Right renal cortex interstitium (tissue), 3 donors: ENCODE measurements at places on chromosomes 16 and 17.

DNA sequence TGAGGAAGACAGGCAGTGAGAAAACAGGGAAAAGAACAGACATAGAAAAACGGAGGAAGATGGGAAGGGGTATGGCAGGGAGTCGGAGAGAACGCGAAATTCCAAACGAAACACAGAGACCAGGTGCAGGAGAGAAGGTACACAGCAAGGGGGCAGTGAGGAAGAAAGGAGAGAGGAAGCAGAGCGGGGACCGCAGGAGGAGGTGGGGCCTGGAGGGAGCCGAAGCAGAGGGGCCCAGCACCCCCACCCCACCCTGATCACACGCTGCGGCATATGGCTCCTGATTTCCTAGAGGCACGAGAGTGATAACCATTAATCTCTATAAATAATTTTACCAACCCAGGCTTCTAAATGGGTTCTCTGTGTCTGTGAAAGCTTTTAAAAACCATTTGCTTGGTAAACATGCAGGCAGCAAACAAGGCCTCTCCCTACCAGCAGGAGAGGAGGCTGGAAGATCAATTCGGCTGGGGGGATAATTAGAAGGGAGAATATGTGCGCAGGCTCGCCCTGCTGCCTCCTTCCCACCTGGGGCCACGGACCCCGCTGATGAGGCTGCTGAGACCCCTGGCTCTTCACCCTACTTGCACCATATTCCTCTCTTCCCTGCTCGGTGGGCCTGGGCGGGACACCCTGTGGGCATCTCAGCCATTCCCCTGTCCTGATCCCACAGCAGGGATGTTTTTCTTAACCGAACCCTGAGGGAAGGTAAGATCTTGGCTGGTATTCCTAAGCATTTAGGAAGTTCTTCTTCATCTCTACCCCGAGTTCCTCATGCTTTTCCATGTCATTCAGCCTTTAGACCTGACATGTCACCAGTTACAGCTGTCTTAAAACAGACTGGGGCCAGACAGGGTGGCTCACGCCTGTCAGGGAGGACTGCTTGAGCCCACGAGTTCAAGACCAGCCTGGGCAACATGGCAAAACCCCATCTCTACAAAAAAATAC, 86.7 kb downstream of the TMEM132E start:
- no peak for DNase-seq

- no peak for DNase-seq
These were observed 19.3 kb downstream of the PHKB start for GRCh38 chr16:47480410-47480809.

DNA sequence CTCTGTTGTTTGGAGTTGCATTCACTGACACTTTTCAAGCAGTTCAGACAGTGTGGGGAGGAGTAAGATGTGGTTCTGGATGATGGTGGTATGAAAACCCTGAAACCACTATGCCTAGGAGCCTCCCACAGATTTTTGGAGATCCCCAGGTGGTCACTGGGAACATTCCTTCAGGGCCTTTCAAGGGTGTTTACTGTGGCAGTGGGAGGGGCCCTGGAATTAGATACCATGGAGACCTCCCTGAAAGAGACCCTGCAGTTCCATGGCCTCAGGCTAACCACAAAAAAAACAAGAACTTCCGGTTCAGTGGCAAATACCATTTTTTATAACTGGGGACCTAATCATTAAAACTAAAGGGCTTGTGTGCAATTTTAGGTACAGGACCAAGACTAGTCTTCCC, 79.9 kb downstream of the TMEM100 start:
- DNase-seq, result no peak

DNA sequence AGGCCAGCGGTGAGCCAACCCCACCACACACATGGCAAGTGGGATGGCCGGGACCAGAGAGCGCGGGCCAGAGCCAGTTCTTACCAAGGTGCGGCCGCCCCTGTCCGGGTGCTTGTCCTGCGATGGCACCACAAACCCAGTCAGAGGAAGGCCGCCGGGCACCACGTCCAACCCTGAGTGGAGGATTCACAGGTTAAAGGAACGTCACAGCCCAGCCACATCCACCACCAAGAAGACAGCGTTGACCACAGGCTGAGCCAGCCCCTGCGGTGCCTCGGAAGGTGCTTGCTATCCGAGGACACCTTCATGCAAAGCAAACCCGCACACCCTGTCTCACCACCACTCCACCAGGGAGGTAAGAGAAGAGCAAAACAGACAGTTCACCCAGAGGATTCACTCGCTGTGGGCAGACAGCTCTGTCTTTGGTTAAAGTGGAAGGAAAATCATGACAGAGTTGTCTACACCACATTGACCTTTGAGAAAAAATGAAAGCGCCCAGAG, 15.8 kb downstream of the SLX4 start:
- no peak for DNase-seq

DNA sequence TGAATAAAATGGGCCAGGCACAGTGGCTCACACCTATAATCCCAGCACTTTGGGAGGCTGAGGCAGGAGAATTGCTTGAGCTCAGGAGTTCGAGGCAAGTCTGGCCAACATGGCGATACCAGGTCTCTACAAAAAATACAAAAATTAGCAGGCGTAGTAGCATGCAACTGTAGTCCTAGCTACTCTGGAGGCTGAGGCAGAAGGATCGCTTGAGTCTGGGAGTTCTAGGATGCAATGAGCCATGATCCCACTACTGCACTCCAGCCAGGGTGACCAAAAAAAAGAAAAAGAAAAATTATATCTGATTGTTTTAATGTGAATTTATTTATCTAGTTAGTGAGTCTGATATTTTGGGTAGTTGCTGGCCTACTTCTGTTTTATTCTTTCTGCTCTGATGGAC, 7.0 kb downstream of the IL34 start:
- no peak for DNase-seq

- DNase-seq, result no peak
These were observed 39.3 kb downstream of the MYO18A start for GRCh38 chr17:29140631-29141513.

GRCh38 chr16:53755026-53755910, 51.3 kb downstream of the FTO start:
- no peak for DNase-seq

GRCh38 chr17:9115214-9116191, 94.2 kb downstream of the NTN1 start:
- DNase-seq, result no peak

GRCh38 chr16:48158296-48158695, 2.5 kb upstream of the ABCC12 start:
- DNase-seq, result no peak

GRCh38 chr16:86455116-86455515, 55.2 kb upstream of the FOXF1 start:
- DNase-seq, result no peak

GRCh38 chr17:34556384-34556783, 23.0 kb upstream of the TMEM132E start:
- no peak for DNase-seq

GRCh38 chr17:75827308-75828075, 16.7 kb downstream of the UNC13D start:
- peak; percentile 44 for DNase-seq

GRCh38 chr17:177155-177554, 4.3 kb downstream of the DOC2B start:
- DNase-seq, result no peak

DNA sequence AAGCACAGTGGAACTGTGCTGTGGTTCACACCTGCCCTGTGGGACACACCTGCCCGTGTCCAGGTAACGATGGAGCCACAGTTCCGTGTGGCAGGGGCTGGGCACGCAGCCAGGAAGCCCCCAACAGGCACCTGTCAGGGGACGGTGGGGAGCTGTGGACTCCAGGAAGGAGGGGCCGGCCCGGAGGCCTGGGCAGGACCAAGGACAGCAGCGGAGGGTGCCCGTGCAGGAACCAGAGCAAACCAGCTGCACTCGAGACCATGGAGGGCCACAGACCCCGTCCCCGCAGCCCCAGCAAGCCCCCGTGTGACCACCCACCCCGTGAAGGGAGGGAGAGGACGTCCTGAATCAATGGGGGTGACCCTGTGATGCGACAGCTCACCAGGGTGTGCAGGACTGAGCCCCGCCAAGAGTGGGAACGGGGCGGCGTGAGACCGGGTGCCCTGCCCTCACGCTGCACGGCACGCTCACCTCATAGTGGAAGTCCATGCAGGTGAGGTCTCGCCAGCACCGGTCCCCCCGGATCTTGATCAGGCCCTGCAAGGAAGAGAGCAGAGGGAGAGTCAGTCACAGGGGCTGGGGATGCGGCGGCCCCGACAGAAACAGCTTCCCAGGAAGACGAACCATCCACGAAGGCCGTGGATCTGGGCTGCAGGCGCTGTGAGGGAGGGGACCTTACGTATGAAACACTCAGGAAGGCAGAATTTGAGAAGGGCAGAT, 78.1 kb downstream of the LMF1 start:
- no peak for DNase-seq

DNA sequence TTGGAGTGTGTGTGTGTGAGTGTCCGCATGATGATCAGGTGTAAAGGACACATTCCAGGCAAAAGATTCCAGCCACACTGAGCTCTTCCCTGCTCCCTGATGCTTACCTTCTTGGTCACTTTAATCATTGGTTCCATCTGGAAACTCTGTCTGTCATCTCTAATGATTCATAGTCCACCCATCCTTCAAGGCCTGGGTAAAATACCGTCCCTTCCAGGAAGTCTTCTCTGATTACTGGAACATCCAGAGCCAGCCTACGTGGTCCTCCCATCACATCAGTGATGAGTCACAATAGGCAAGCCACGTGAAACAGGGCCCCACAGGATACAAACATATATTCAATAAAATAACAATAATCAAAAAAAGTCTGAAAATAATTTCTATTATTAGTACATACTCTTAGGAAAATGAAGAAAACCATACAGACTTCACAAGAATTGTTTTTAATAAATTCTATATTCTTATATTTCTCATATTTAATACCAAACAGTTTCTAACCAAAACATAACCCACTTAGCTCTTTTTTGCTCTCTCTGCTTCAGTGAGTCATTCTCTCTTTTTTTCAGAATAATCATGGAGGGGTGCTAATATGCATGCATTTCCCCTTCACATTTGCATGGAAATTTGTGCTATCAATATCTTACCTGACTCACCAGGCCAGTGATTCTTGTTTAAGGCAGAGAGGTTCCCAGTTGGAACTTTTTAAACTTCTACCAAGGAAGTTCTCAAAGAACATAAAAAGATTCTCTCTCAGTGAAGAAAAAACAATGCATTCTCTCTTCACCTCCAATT, 263.2 kb downstream of the TOX3 start:
- DNase-seq, result no peak

- DNase-seq, result peak; percentile 82
These were observed 10.1 kb downstream of the P3H4 start for GRCh38 chr17:41801374-41802271.

GRCh38 chr17:1975573-1975972, 49.6 kb downstream of the RTN4RL1 start:
- no peak for DNase-seq

GRCh38 chr16:90031186-90031930, 12.1 kb upstream of the DBNDD1 start:
- DNase-seq, result no peak

GRCh38 chr16:2223942-2224486, 623 bp downstream of the E4F1 start:
- no peak for DNase-seq

- DNase-seq, result no peak
These were observed 62.9 kb downstream of the ADCY9 start for GRCh38 chr16:4053301-4053845.

GRCh38 chr17:8056976-8057625, 18.2 kb downstream of the ALOX15B start:
- no peak for DNase-seq

DNA sequence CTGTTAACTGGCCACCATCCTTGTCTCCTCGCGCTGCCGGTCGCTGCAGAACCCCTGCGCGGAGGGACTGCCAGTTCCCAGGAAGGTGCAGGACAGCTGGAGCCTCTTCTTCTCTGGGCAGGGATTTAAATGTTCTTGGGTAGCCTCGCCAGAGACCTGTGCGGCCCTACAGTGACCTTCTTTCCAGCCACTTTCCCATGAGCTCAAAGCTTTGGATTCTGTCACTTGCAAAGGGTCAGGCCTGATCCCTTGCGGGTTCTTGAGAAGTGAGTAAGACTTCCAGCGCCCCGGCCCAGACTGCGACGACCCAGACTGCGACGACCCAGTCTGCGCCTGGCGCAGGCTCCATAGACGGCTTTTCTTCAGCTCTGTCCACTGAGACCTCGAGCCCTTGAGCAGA, 1.4 kb upstream of the SLFN5 start:
- DNase-seq, result no peak

DNA sequence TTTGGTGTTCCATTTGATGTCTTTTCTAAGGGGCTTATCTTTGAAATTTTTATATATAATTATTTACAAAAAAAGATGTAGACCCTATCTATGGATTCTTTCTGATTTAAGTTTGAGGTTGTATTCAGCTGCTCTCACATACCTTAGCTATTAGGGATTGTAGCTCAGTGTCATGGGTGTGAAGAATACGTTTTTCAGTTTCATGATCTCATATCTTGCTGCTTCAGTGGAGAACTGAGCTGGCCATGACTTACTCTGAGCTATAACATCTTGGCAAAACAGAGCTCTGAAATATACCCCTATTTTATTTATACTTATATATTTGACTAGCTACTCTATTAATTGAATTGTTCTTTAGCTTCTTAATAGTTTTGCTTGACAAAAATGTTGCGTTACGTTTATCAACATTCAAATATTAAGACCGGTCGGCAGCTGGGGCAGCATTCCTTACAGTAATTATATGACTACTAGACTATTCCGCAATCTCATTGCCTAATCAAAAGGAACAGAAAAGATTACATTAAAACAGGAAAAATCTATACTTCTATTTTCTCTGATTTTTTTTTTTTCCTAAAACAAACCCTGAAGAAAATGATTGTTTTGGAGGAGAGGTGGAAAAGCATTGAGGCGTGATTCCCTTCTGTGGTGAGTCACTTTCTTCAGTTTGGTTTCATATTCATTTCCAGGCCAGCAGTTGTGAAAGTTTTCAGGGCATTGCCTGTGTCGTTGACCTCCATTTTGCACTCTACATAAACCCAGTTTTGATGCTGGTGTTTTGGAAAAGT, 24.1 kb upstream of the KRT24 start:
- no peak for DNase-seq

DNA sequence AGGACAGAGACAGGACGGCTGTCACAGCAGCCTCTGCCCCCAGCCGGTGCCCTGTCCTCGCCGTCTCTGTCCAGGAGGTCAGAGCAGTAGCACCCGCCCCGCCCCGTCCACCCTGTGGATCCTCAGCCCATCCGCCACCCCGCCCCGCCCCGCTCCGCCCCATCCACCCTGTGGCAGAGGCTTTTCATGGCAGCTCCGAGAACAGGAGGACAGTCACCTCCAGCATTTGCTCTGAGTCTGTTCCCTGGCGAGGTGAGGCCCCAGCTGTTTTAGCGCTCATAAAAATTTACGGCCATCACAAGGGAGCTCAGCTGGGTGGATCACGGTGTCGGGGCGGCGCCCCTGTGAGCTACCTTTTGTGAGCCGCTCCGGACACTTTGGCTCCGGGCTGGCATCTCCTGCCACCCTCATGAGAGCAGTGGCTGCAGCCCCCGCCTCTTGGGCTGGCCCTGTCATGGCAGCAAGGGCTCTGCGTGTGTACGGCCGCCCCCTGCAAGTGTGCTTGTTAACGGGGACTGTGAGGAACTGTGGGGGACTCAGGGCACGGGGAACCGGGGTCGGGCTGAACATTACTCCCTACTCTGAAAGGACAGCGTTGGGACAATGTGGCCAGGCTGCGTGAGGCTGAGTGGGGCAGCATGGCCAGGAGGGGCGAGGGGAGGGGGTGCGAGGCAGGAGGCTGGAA, 32.3 kb upstream of the GNG13 start:
- DNase-seq, result no peak
